ENCODE measurements at places on chromosomes 11 and 22. TPM values are rescaled to one million over a fixed set of nuclear protein-coding genes. Genes with fewer than 3 reads are reported as not detected.

DNA sequence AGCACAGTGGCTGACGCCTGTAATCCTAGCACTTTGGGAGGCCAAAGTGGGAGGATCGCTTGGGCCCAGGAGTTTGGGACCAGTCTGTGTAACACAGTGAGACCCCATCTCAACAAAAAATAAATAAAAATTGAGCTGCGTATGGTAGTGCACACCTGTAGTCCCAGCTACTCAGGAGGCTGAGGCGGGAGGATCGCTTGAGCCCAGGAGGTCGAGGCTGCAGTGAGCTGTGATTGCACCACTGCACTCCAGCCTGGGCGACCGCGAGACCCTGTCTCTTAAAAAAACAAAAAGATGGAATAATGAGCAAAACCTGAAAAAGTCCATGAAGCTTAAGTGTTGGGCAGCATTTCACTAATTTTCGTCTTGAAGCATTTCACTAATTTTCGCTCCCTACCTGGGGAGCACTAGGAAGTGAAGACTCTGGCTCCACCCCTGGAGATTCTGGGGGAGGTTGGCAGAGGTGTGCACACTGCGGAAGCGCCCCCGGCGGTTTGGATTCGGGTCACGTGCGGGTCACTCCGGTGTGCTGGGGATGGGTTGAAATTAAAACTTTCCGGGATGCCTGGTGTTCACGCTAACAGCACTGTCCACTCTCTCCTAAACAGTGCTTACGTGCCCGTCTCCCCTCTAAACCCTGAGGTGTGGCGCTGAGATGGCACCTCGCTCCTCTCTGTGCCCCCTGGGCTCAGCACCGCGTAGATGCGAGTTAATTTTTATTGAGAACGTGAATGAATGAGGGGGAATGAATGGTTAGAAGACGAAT, 906 bp upstream of the NAA40 start:
- no peak for DNase-seq
- H3K4me1 ChIP-seq = peaks cover 22% of the 10 kb centered on the region
- peak overlapping the region; percentile 62 for H3K4me3 ChIP-seq
- H3K36me3 ChIP-seq = no peaks in the 10 kb centered on the region
- no peaks in the 10 kb centered on the region for H3K27me3 ChIP-seq

Gene BTG4
- total RNA-seq = not detected

DNA sequence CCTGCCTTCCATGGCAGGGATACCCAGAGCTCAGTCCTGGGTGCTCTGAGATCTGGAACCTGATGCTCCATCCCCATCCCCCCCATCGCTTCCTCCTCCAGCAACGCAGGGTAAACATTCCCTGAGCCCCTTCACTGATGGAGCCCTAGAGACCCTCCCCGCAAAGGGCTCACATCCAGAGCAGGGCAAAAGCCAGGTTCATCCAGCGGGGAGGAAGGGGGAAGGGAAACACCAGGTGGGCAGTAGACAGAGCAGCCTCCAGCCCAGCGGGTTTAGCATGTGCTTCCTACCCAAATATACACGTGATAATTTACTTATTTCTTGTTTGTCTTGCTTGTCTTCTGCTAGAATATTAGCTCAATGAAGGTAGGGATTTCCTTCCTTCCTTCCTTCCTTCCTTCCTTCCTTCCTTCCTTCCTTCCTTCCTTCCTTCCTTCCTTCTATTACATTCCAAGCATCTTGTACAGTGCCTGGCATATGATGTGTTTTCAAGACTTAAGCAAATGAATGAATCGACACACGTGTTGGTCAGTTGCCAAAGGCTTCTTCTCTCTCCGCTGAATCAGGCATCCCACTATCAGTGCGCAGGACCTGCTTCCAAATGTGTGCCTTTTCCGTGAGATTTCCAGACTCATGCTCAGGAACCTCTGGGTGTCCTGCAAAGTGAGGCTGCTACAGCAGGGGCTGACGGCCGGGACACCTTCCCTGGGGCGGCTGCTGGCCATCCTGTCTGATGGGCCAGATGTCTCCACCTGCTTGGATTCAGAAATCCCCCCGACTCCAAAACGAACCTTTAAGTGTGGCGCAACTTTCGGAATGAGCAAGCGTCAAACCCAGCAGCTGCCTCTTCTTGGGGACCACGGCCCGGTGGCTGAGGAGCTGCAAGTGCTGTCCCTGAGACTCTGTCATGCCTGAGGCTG, 955.1 kb downstream of the BRD1 start:
- DNase-seq = no peak
- H3K4me1 ChIP-seq = no peaks in the 10 kb centered on the region
- no peaks in the 10 kb centered on the region for H3K36me3 ChIP-seq
- H3K27ac ChIP-seq = no peak overlapping the region
- H3K27me3 ChIP-seq = no peaks in the 10 kb centered on the region

- H3K4me1 ChIP-seq = no peaks in the 10 kb centered on the region
- peaks cover 5% of the 10 kb centered on the region for H3K27me3 ChIP-seq
- H3K36me3 ChIP-seq = no peaks in the 10 kb centered on the region
Measured at GRCh38 chr22:22085702-22086500, 103.3 kb upstream of the TOP3B start.

- H3K4me1 ChIP-seq = no peaks in the 10 kb centered on the region
- no peak overlapping the region for H3K4me3 ChIP-seq
- no peak overlapping the region for H3K27ac ChIP-seq
Measured at GRCh38 chr22:32354360-32355351, 3.0 kb upstream of the RFPL3 start.

DNA sequence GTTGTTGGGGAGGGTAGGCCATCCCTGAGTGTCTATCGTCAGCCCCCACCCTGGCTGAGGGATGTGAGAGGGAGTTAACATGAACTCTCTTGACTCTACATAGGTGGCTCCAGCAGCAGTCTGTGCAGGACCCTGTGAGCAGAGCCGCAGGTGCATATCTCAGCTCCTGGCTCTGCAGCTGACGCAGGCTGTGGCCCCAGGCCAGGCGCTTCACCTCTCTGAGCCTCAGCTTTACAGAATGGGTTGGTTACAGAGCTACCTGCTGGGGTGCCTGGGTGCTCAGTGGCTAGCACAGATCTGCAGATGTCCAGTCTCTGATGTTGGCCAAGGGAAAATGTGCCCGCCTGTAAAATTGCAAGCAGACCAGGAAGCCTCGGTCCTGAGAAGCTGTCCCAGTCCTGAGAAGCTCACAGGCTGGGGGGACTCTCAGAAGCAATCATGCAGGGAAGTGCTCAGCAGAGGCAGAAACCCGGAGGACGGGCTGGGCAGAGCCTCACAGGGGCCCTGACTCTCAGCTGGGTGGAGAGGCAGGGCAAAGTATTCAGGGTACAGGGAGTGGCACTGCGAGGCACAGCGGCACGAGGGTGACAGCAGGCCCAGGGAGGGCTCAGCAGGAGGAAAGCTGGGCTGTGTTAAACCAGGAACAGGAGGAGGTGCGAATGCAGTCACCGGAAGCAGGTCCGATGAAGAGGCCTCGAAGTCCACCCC, 15.9 kb upstream of the LRP5 start:
- no peak overlapping the region for H3K4me3 ChIP-seq
- DNase-seq = no peak
- no peak overlapping the region for H3K27ac ChIP-seq
- H3K36me3 ChIP-seq = no peaks in the 10 kb centered on the region
- H3K27me3 ChIP-seq = no peaks in the 10 kb centered on the region

Gene SHISA8
- not detected for total RNA-seq

Gene PDE2A
- total RNA-seq = 1.7 TPM

Gene HOATZ
- not detected for total RNA-seq

Gene SYTL2
- total RNA-seq = 35.7 TPM

Gene ARHGAP20
- total RNA-seq = 0.09 TPM

DNA sequence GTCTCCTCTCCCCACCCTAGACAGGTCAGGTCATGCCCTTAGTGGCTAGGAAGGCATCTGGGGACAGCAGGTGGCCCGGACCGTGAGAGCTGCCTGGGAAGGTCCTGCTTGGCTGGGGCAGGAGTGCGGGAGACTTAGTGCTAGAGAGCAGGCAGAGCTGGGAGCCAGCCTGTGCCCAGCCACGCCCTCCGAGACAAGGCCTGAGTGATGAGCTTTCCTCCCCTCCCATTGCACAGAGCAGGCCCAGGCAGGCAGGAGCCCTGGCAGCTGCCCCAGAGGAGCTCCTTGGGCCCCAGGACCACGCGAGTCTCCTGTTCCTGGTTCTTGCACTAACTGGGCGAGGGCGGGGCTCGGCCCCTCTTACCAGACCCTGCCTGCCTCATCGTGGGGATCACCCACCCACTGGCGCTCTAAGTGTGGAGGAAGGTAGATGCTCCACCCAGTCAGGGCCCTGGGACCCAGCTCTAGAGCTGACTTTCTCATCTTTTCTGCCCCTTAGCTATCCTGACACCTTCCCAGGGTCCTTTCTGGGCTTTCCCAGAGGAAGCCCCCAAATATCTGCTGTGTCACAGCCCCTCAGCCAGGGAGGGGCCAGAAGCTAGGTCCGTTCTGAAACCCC, 44.9 kb downstream of the MACROD1 start:
- H3K4me3 ChIP-seq = no peak overlapping the region
- no peak overlapping the region for H3K27ac ChIP-seq
- no peaks in the 10 kb centered on the region for H3K4me1 ChIP-seq
- no peak for DNase-seq
- H3K27me3 ChIP-seq = no peaks in the 10 kb centered on the region

Gene CPT1A
- 35.5 TPM for total RNA-seq

Gene MOGAT2
- total RNA-seq = not detected

GRCh38 chr11:73597336-73597955, 466 bp downstream of the FAM168A start:
- peak overlapping the region; percentile 36 for H3K4me3 ChIP-seq
- peaks cover 24% of the 10 kb centered on the region for H3K4me1 ChIP-seq
- no peaks in the 10 kb centered on the region for H3K36me3 ChIP-seq
- DNase-seq = no peak
- peak overlapping the region; percentile 78 for H3K27ac ChIP-seq

DNA sequence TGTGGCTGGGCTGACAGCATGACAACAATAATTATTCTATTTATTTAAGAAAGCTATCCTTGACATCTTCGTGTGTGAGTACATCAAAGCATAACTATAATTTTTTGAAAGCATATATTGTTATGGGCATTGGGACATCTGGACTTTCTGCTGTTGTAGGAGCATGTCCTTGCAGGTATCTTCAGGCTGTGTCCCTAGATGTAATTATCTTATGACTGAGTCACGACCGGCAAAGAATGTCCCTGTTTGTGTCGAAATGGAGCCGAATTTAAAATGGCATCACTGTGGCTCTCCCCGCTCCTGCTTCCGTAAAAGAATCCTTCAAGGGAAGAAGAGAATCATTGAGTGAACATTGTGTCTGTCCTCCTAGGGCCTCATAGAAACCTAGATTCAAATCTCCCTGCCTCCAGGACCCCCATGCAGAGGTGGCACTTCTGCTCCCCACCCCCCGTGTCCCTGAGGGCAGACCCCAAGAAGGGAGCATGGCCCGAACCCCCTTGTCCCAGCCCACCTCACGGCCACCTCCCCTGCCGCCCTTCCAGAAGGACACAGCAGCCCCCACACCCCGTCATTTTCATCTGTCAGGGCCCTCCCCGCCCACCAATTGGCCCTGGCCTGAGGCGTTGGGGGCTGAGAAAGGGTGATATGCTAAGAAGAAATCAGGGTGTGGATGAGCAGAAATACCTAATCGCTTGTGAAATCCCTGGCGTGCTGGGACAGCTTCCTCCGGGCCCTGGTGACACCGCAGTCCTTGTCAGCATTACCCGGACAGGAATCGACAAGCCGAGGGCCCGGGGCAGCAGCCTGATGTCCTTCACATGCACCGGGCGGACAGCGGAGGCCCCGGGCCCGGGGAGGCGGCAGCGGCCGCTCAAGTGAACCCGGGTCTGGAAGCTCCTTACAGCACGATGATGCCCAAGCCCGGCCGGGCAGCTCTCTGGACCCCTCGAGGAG, 48.6 kb upstream of the SLC22A12 start:
- H3K36me3 ChIP-seq = no peaks in the 10 kb centered on the region
- no peak overlapping the region for H3K27ac ChIP-seq
- no peak for DNase-seq
- no peaks in the 10 kb centered on the region for H3K4me1 ChIP-seq
- H3K27me3 ChIP-seq = no peaks in the 10 kb centered on the region
